ENCODE measurements at places on chromosomes 7 and 10.

DNA sequence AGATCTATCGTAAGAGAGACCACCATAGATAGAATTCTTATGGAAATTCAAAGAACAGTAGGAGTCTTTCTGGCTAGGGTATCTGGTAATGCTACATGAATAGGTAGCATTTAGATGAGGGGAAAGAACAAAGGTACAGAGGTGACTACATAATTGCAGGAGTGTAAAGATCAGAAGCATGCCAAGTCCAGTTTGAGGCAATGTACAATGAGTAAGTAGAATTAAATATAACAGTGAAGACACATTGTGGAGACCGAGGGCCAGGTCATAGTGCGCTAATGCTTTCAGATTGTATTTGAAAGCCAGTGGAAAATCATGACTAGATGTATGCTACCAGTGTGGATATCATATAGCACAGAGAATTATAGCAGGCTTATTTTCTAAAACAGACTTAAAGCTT is 1611.6 kb upstream of the LRRTM3 start:
- no peak for DNase-seq

DNA sequence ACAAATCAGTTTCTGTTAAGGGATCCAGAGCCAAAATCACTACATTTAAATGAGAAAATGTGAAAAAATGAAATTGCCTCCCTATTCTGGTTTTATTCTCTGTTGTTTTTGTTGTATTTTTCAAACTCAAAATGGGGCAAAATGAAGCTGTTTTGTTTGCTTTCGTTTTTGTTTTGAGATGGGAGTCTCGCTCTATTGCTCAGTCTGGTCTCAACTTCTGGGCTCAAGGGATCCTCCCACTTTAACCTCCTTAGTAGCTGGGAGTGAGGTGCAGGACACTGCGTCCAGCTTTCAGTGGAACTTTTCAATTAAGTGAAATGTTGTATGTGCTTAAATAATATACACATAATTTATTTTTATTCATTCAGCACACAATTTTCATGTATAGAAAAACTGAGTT is 205.0 kb downstream of the SORCS1 start:
- no peak for DNase-seq

- peak; percentile 47 for DNase-seq
Measured at GRCh38 chr10:57699944-57700343, 567.8 kb downstream of the IPMK start.

DNA sequence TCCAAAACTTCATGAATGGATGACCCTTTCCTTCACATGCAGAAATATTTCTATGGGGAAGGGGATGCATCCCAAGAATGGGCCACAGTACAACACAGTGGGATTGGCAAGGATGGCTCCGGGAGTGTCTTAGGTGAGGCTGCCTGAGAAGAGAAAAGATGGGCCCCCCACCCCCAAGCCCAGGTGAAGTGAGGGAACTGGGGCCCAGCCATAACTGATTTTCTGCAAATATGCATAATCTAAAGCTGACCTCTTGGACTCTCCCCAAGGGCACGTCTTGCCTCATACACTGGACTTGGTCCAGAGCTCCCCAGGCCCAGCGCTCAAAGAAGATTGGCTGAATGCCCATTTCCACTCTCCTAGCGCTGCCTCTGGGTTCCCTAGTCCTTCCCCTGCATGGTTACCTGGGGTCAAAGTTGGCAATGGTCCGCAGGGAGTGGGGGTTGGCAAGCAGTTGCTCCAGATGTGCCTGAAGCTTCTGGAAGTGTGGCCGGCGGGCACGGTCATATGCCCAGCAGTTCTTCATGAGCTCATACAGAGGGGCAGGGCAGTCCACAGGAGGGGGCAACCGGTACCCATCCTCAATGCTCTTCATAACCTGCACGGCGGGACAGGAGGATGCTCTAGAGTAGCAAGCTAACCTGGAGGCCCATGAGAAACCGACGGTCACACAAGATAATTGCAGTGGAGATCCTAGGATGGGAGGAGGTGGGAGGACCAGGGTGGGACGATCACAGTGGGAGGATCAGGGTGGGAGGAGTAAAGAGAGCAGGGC is 12.3 kb downstream of the ZYX start:
- peak; percentile 84 for DNase-seq

- no peak for DNase-seq
Measured at GRCh38 chr10:51319173-51319435, 244.8 kb downstream of the PRKG1 start.

- no peak for DNase-seq
Measured at GRCh38 chr7:37964196-37964595, 43.8 kb downstream of the EPDR1 start.

GRCh38 chr10:120402147-120402766 is 54.8 kb upstream of the PLPP4 start:
- no peak for DNase-seq

- peak; percentile 88 for DNase-seq
Measured at GRCh38 chr10:62166331-62167131, 102.1 kb downstream of the RTKN2 start.

DNA sequence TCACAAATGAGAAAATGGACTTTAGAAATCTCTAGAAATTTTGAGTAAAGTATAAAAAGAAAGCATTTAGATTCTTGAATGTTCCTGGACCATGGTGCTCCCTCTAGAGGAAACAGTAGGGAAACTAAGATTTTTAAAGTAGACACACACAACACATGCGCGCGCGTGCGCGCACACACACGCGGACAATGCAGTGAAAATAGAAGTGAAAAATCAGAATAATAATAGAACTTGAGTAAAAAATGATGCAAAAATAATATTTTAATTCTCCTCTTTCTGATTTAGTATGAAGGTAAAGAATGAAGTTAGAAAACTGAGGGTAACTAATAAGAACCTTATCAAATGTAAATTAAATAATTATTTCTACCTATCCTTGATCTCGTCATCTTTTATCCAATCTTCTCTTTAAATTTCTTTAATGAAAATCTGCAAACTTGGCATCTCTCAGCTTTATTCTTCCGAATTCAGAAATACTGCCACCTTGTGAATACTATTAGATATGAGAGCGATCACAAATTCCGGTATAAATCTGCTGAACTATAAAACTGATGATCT is 117.0 kb upstream of the AMPH start:
- peak; percentile 36 for DNase-seq

- DNase-seq, result no peak
Measured at GRCh38 chr7:28865601-28866144, 92.5 kb downstream of the TRIL start.

Data from lung (tissue), 17 donors.